Natural killer cell treated with Interleukin-12 subunit alpha and Interleukin-12 subunit beta and Interleukin-15 and Interleukin-18, amount 100 ng/mL, for 72 hours (primary cell): ENCODE measurements at places on chromosomes 4 and X.

DNA sequence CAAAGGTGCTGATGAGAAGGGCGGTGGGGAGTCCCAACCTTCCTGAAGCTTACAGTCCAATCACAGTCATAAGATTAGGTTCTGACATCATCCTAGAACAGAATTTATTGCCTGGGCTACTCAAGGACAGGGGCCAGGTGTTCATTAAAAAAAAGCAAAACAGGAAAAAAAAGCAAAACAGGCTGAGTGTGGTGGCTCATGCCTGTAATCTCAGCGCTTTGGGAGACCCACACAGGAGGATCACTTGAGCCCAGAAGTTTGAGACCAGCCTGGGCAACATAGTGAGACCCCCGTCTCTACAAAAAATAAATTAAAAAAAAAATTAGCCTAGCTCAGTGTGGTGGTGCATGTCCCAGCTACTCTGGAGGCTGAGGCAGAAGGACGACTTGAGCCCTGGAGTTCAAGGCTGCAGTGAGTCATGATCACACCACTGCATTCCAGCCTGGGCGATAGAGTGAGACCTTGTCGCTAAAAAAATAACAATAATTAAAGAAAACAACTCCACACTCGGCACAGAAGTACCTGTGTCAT is 3.0 kb downstream of the RAB9A start:
- no peak for DNase-seq

DNA sequence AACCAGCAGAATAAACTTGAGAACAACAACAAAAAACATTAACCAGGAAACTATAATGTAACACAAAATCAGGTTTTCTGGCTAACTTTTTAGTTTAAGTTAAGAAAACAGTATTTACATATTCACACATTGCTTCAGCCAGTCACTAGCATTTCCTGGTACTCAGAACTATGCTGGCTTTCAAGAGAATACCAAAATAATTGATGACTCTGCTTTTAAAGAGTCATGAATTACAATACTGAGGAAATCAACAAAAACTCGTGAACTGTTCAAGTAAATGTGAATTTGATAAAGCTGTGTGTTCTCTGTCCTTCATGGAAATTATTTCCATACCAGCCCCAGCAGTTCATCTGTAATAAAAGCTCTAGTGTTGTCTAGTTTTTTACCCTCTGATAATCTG is 27.4 kb downstream of the PRSS12 start:
- DNase-seq: no peak

- no peak for DNase-seq
These were observed 3.3 kb downstream of the CPEB2 start for GRCh38 chr4:15005474-15006115.

GRCh38 chr4:15925830-15926229 is 12.7 kb downstream of the FGFBP1 start:
- no peak for DNase-seq

GRCh38 chr4:139900964-139901376 is 235.4 kb downstream of the MGST2 start:
- no peak for DNase-seq

DNA sequence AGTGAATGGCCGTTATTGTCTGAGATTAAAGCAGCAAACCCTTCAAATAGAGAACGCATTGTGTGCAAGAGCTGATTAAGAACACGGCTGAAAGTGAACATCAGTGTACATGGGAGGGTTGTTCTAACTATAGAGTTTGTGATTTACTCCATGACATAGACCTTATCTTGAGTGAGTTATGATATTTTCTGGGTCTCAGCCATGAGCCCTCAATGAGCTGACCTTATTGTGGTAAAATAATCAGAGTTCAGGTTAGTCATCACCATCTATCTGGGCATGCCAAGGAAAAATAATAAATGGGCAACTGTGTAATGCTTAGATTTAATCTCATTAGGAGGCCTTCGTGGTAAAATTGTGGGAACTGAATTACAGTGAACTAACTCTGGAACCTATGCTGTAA is 33.2 kb upstream of the CLDN24 start:
- no peak for DNase-seq

- no peak for DNase-seq
These were observed 1215.8 kb downstream of the RAPGEF2 start for GRCh38 chr4:160318567-160319220.

DNA sequence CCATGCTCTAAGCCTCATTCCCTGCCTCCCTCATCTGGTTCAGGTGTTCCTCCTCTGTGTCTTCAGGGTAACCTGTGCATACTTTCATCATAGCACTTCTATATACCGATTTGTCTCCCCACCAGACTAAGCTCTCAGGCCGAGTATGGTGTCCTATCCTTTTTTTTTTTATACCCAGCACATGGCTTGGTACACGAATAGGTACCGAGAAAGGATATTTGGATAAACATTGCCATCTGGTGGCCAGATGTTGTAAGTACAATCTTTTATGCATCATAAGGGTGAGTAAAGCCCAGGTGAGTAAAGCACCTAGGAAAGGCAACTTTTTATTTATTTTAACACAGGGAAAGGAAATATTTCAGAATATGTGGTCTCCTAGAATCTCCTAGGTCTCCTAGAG is 68.4 kb downstream of the MID2 start:
- no peak for DNase-seq

DNA sequence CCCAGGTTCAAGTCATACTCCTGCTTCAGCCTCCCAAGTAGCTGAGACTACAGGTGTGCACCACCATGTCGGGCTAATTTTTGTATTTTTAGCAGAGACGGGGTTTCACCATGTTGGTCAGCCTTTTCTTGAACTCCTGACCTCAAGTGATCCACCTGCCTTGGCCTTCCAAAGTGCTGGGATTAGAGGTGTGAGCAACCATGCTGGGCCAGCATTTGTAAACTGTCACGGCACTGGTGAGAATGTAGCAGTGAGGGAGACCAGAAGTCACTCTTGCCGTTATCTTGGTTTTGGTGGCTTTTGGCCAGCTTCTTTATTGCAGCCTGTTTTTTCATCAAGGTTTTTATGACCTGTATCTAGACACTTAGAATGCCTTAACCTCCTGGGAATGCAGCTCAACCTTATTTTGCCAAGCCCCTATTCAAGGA is 22.4 kb downstream of the PCDH18 start:
- DNase-seq: no peak

- DNase-seq: no peak
These were observed 95.5 kb downstream of the ZNF827 start for GRCh38 chr4:145843148-145843547.

- DNase-seq: no peak
These were observed 41.8 kb upstream of the COX7B2 start for GRCh38 chr4:46950826-46951225.

DNA sequence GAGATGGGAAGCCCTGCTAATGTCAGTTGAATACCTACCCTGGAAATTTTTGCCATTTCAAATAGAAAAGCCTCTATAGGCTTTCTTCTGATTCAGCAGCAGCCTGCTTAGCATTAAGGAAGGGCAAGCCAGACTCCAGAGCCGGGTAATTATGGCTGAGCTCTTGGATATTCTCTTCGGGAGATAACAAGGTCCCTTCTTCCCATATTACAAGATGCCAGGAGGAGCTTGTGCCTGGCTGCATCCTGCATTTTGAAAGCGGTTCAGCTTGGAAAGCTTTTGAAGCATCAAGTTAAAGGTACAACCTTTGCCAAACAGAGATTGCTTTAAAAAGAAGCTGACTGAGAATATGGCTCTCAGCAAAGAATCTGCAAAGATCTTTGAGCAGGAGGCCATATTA is 399.6 kb upstream of the RPS6KA3 start:
- DNase-seq: no peak

DNA sequence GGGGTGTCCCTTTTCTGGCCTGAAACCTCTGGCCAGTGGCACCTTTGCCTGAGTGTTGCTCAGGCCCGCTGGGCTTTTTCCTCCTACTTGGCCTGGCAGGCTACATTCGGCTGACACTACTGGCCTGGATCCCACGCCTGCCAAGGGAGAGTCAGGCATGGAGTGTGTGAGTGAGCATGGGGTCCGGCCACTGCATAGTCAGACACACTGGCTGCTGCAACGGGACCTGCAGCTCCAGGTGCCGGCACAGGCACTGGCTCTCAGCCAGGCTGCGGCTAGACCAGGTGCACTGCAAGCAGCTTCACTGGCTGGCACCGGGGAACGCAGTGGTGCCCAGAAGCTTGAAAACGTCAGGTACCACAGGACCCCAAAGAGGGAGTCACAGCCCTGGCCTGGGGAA is 434.9 kb downstream of the ARHGAP24 start:
- no peak for DNase-seq

- no peak for DNase-seq
These were observed 169.3 kb downstream of the CHIC2 start for GRCh38 chr4:53895137-53895536.

DNA sequence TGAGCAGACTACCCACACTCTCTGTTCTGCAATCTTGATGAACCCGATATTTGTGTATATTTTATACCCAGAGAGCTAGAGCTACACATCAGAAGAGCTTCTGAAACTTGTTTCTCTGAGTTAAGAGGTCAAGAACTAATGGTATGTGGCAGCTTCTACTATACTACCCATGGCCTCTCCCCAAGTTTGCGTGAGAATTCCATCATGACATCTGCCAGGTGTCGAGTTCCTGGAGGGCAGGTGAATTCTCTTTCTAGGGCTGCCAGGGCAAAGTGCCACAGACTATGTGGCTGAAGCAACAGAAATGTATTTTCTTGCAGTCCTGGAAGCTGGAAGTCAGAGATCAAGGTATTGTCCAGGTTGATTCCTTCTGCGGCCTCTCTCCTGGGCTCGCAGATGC is 4.4 kb downstream of the SORCS2 start:
- DNase-seq: no peak

GRCh38 chr4:87633243-87633642 is 16.8 kb upstream of the DMP1 start:
- DNase-seq: no peak
